ENCODE measurements at places on chromosomes 1 and 21.
A peak's percentile ranks its signal among the peaks of the same experiment; 100 is the strongest.

GRCh38 chr1:30748098-30748698 lies 9.4 kb downstream of the LAPTM5 start:
- no peak for DNase-seq

GRCh38 chr1:87980494-87980893 lies 651.8 kb downstream of the LMO4 start:
- DNase-seq, result no peak

- DNase-seq, result no peak
Measured at GRCh38 chr1:199858856-199859255, 168.7 kb upstream of the NR5A2 start.

DNA sequence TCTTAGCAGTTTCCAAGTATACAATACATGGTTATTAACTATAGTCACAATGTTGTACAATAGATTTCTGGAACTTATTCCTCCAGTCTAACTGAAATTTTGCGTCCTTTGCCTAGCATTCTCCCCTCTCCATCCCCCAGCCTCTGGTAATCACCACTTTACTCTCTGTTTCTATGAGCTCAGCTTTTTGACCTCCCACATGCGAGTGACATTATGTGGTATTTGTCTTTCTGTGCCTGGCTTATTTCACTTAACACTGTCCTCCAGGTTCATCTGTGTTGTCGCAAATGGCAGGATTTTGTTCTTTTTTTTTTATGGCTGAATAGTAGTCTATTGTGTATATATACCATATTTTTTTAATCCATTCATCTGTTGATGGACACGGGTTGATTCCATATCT lies 43.9 kb upstream of the CD101 start:
- no peak for DNase-seq

DNA sequence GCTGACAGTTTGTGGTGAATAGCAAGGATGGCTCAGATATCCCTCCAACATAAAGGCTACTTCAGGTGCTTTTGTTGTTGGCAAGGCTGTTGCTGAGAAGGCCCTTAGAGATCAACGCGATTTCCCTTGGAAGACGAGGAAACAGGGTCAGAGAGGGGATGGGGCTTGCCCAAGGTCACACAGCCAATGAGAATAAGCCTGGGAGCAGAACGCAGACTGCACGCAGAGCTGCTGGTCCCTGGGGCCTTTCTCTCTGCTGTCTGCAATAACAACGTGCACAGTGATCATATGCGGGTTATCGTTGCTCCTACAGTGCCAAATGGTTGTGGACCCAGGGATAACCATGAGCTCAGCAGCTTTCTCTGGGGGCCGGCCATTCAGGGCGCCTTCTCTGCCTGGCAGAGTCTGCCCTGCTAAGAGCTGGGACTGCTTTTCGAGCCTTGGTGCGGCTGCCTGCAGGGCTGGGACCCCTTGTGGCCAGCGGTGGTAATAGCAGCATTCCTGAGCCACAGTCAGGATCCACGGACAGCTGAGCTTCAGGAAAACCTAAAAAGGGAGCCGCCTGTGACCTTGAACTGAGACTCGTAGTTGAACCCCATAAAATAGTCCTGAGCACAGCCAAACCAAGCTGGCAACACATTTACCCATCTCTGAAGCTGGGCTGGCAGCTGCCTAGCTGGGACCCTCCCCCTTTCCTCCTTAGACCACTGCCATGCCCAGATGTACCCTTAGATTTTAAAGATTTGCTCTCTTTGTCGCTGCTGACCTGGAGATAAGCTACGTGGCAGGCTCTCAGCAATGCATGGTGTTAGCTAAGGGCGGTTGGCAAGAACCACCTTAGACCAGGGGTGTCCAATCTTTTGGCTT lies 39.8 kb downstream of the HTR6 start:
- DNase-seq, result peak; percentile 47

- peak; percentile 81 for DNase-seq
Measured at GRCh38 chr1:153805042-153805745, 30.0 kb downstream of the SLC27A3 start.

Data from effector memory CD8-positive, alpha-beta T cell (primary cell).